GM12865 (cell line): ENCODE measurements at places on chromosomes 3 and 15.

DNA sequence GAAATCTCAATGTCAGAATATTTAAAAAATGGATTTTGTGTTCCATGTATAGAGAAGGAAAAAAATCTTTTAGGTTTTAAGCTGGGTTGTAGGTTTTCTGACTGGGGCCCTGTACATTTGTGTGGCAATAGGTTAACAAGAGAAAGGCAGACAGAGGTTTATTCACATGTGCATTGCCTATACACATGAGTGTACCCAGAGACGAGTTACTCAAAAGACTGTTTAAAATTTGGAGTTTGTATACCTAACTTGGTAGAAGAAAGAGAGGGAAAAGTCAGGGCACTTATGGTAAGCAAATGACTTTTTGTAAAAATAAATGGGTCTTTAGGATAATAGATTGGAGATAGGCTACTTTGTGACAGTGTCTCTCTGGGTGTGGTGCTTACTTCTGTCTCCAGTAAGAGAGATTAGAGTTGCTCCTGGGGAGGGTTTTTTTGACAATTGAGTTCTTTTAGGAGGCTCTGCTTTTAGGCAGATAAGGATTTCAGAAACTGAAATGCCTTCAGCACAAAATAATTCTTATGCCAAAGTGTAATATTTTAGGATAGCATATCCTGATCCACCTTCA, 225.2 kb downstream of the TCF12 start:
- no peak for DNase-seq

- DNase-seq, result no peak
Observed at GRCh38 chr3:121979734-121980449, 42.2 kb downstream of the ILDR1 start.

DNA sequence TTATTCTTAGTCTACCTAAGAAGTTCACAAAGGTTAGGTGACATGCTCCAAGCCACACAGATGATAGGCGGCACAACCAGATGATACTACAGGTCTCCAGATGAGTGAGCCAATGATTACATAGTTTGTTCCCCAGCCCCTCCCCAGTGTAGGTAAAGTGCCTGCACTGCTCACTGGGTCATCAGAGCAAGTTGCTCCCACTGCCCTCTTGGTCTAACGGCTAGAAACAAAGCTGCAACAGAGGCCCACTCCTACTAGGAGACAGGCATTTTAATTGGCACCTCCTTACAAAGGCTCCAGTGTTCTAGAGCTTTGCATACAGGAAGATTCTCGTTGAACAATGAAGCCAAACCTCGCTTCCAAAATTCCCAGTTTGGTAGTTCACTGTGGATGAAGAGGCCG, 47.3 kb downstream of the TMEM44 start:
- no peak for DNase-seq

- no peak for DNase-seq
Observed at GRCh38 chr3:146953511-146953981, 348.4 kb upstream of the PLSCR5 start.

DNA sequence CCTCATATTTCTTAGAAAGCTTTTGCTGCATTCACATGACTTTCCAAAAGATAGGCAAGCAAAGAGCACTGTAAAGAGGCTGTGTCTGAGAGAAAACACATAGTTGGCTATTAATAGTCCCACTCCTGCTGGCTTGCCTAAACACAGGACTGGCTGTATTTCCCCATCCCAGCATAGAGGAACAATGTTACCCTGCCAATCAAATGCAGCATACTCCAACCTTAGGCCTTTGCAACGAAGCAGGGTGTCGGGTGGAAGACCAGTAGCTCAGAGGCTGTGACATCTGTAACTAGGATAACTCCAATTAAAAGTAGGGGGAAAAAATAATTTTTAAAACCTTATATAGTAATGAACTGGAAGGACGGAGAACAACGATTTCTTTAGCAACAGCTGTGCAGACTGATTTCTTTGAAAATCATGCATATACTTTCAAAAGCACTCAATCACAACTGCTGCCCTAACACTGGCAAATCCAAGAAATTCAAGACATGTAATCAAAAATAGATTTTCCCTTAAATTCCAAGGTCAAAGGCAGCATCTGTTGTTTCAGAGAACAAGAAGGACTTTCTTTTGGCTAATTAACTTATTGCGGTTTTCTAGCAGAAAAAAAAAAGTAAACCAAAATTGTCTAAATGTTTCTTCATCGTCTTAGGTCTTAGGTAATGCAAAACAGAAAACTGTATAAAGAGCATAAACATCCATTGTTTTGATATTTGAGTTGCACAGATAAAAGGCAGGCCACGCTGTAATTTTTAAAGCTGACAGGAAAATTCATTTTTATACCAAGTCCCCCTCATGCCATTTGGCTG, 139.3 kb downstream of the TNIK start:
- no peak for DNase-seq

- no peak for DNase-seq
Observed at GRCh38 chr3:150867434-150867833, 37.8 kb downstream of the MINDY4B start.

DNA sequence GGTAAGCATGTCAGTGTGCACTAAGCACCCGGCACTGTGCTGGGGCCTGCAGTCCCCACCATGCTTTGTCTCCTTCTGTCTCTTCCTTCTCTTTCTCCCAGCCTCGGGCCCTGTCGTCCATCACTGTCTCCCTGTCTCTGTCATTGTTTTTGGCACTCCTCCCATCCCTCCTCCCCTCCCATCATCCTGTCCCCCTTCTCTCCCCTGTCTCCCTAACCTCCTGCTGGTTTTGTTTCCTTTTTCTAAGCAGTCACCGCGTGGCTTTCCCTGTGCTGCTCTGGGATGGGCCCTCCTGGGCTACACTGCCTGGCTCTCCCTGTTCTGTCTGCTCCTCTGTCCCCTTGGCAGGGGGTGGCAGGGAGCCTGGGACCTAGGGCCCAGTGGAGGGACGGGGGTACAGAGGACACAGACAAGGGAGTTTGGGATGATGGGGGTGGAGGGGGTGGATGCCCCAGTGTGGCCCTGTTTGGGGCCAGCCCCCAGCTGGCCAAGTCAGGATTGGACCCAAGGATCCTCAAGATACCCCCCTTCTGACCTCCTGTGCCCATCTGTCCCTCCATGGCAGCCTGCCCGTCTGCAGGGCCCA, 5.7 kb downstream of the CHST13 start:
- DNase-seq, result no peak

DNA sequence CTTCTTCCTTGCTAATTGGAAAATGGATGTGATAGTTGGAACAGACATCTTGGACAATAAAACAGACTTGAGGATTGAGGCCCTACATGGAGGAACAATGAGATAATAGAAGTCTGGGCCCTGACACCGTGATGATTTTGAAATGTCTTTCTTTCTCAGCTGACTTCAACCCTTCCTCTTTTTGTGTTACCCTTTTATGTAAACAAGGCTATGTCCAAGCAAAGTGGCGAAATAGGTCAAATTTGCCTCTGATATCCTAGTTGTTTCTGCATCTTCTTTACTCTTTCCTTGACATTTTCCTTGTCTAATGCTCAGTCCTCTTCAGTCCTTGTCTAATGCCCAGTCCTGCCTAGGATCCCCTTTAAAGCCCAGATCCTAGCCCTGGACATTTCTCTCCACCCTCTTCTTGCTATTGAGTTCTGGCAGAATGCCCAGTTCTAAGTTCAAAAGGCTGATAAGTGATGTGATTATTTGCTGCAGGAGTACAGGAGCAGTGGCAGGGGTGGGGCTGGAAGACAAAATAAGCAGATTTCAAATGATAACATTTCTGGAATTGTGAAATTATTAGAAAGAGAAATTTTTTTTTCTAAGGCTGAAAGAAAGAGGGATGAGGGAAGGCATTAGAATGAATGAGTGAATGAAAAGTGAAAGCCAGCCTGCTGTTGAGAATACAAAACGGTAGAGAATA, 6.5 kb upstream of the VPS8 start:
- DNase-seq, result no peak

GRCh38 chr3:40317061-40317855, 7.8 kb downstream of the EIF1B start:
- peak; percentile 77 for DNase-seq

DNA sequence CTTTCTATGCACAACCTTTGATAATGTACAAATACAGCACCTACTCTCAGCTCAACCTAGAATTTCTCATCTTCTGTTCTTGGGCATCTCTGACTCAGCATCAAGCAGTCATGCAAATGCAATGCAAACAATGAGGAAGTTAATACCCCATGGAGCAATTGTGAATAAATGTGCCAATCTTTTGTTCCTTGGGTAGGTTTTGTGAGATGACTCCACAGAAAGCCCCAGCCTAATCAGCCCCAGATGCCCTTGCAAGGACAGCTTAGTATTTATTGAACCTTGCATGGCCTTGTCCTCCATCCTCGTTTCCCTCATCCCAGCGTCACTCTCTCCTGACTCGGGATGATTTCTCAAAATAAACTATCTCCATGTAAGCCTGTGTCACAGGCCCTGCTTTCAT, 494.7 kb upstream of the NECTIN3 start:
- DNase-seq, result no peak

- DNase-seq, result no peak
Observed at GRCh38 chr3:50078622-50079021, 10.1 kb upstream of the RBM5 start.

- peak; percentile 15 for DNase-seq
Observed at GRCh38 chr15:87604857-87605446, 651.6 kb downstream of the NTRK3 start.

- peak; percentile 93 for DNase-seq
Observed at GRCh38 chr3:36911990-36912804, 32.7 kb downstream of the TRANK1 start.

DNA sequence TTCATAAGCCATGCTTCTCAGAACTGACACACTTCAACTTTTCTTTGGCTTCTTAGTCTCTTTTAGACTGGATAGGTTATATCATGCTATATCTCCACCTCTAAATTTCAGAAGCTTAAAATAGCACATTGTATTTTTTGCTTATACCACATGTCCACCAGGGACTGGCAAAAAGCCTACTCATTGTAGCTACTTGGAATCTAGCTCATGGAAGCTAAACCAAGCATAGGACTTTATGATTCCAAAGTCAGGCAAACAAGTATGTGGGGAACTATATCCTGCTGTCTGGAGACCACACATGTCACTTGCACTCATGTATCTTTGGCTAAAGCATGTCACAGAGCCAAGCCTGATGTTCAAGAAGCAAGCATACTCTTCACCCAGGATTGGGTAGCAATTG, 245.0 kb upstream of the RASGRP1 start:
- DNase-seq, result no peak

DNA sequence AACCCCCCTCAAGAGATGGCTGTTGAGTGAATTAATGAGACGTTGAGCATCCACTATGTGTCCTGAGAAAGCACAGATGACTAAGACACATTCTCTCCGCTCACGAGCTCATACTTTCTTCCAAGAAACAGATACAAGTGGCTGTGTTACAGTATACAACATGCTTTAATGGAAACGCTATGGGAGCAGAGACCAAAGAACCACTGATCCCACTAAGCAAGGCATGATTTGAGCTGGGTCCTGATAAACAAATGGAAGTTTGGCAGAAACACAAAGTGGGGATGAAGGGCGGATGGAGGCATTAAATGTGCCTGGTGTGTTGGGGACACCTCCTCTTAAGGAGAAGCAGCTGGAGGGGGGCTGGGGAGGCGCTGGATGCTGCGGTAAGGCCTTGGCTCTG, 129.4 kb downstream of the UACA start:
- no peak for DNase-seq

DNA sequence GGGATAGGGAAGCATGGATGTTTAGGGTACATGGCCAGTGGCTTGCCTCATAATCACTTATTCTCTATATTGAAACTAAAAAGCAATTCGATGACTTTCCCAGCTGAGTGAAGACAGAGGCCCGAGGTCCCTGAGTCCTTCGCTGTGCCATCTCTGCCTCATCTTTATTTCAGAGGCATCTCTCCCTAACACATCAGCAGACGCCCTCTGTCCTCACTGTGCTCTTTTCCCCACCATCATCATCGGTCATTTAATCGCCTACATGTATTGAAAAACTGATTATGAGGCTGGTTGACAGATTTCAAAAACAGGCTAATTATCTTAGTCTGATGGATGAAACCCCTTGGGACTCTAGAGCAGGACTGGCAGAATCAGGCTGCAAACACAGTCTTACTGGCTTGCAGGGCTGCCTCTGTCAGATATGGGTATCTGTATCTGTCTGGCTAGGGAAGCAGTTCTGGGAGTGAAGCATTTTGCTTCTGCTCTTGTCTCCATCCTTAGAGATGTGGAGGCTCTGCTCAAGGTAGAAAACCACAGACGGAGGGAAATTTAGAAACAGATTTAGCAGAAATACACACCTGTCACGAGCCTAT, 291.0 kb upstream of the CHRM5 start:
- no peak for DNase-seq

DNA sequence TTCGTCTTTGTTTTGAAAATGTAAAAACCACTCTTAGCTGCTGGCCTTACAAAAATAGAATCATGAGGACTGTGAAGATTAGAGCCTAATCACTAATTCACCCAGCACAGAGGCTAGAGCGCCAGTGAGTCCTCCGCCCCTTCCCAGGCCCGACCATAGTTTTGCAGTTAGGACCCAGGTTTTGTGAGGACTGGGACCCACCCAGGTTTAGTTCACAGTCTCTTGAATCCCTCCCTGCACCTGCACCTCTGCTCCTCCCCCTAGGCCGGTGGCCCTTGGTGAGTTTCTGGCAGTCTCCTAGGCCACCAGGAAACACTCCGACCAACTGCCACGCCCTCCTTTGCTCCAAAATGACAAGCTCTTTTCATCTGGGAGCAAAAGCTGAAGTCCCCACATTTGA, 136.0 kb upstream of the CCDC54 start:
- DNase-seq, result peak; percentile 29

DNA sequence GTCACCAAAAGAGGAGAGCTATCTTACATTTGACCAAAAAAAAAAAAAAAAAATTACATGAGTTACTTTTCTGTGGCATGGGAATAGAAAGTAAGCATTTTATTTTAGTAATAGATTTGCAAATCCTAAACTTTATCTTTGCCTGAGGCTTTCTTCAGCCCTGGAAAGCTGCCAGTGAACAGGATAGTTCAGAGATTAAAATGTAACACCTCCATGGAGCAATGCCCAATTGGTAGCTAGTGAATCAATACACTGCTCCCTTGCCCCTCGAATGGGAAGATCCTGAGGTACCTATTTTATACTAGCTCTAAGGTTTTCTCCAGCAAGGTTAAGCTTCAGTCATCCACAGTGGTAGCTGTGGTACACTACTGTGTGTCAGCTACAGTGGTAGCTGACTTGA, 867.1 kb downstream of the NAALADL2 start:
- no peak for DNase-seq

GRCh38 chr3:50607271-50608091, 4.1 kb downstream of the CISH start:
- no peak for DNase-seq
